Endothelial cell (in vitro differentiated cells): ENCODE measurements at places on chromosomes 4 and X. TPM values are rescaled to one million over a fixed set of nuclear protein-coding genes. Genes with fewer than 3 reads are reported as not detected.

Gene SMARCA1
- total RNA-seq, result 61.1 TPM

Gene ATP1B4
- not detected for total RNA-seq

Gene OTUD6A
- total RNA-seq, result not detected

Gene DRP2
- 1.6 TPM for total RNA-seq

Gene PABPC5
- 1.5 TPM for total RNA-seq

Gene C4orf50
- 0.05 TPM for total RNA-seq

Gene NUDT11
- total RNA-seq, result 8.7 TPM

Gene MAGEE2
- total RNA-seq, result not detected

Gene PHEX
- 0.46 TPM for total RNA-seq

Gene ZMAT1
- total RNA-seq, result 7.3 TPM

Gene CENPVL2
- not detected for total RNA-seq

Gene ESX1
- total RNA-seq, result not detected

Gene CLGN
- 21.6 TPM for total RNA-seq

Gene TGIF2LX
- not detected for total RNA-seq

Gene TEX13D
- not detected for total RNA-seq

Gene ZAR1
- not detected for total RNA-seq

Gene SAGE1
- total RNA-seq, result 0.15 TPM

Gene DKK2
- 8.0 TPM for total RNA-seq

Gene EREG
- total RNA-seq, result not detected

Gene IL21
- not detected for total RNA-seq

Gene SYNPO2
- total RNA-seq, result 1.1 TPM

Gene PFKFB1
- total RNA-seq, result 0.49 TPM

Gene TAPT1
- 18.4 TPM for total RNA-seq

Gene CT55
- total RNA-seq, result 0.21 TPM

Gene PABPC1L2B
- 9.4 TPM for total RNA-seq

Gene ADH7
- total RNA-seq, result not detected

Gene AMTN
- not detected for total RNA-seq

Gene GAGE13
- not detected for total RNA-seq

Gene RRH
- not detected for total RNA-seq

Gene EOLA2
- 118 TPM for total RNA-seq

Gene IL1RAPL2
- total RNA-seq, result 0.51 TPM

Gene PASD1
- not detected for total RNA-seq

Gene PAK3
- 4.0 TPM for total RNA-seq

Gene HTR2C
- 0.10 TPM for total RNA-seq

Gene TRPC5OS
- total RNA-seq, result not detected
